ENCODE measurements at places on chromosomes 12 and 14. TPM values are rescaled to one million over a fixed set of nuclear protein-coding genes. Genes with fewer than 3 reads are reported as not detected.

DNA sequence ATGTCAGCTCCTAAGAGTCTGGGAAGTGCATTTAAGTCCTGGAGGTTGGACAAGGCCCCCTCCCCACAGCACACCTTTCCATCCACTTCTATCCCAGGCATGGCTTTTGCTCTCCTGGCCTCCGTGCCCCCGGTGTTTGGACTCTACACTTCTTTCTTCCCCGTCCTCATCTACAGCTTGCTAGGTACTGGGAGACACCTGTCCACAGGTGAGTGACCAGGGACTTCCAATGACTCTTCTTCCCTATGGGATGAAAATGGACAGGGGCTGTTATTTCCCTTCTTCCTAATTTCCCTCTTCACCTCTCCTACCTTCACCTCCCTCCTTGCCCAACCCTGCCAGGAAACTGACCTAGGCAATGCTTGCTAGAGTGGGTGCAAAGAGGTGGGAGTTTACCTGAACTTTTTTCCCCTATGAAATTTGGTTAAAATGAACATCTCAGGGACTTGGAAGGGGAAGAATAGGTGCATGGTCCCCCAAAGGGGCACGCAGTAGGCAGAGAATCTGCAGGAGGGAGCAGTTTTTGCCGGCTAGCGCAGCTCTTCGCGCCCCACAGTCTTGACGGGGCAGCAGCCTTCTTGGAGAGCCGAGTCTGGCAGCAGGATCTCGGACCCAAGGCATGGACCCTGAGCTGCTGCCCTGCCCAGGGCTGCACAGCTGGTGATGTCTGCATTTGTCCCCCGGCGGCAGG lies 9.2 kb downstream of the ARHGEF25 start:
- DNase-seq: no peak

GRCh38 chr12:12474931-12475795 lies 87.5 kb downstream of the DUSP16 start:
- no peak for DNase-seq
- H3K4me3 ChIP-seq: no peak overlapping the region
- H3K4me1 ChIP-seq: peaks cover 8% of the 10 kb centered on the region
- H3K27ac ChIP-seq: no peak overlapping the region
- H3K27me3 ChIP-seq: no peaks in the 10 kb centered on the region

Gene TBK1
- total RNA-seq: 23.0 TPM

Gene SMOC1
- 23.6 TPM for total RNA-seq

DNA sequence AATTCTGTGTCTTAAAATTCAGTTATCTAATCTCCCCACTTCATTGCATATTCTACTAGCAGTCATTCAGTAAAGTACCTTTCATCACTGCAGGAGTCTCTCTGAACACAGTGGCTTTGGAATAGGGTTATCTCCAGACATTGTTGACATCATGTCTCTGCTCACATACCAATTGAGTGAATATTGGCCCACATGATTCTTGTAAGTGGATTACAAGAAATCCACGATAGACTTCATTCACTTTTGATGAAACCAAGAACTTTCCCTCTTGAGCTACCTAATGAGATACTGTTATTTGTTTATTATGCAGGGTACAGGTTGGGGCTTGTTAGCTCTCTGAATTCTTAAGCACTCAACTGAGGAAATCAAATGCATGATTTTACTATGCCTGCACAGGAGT lies 284.9 kb downstream of the RAD51B start:
- peak overlapping the region; percentile 80 for H3K27ac ChIP-seq
- H3K36me3 ChIP-seq: peaks cover 4% of the 10 kb centered on the region
- no peak overlapping the region for H3K4me3 ChIP-seq

- no peak for DNase-seq
- peaks cover 6% of the 10 kb centered on the region for H3K4me1 ChIP-seq
- H3K36me3 ChIP-seq: peaks cover 42% of the 10 kb centered on the region
- H3K27me3 ChIP-seq: no peaks in the 10 kb centered on the region
- no peak overlapping the region for H3K27ac ChIP-seq
These were observed 71.4 kb downstream of the GNS start for GRCh38 chr12:64687816-64688215.

DNA sequence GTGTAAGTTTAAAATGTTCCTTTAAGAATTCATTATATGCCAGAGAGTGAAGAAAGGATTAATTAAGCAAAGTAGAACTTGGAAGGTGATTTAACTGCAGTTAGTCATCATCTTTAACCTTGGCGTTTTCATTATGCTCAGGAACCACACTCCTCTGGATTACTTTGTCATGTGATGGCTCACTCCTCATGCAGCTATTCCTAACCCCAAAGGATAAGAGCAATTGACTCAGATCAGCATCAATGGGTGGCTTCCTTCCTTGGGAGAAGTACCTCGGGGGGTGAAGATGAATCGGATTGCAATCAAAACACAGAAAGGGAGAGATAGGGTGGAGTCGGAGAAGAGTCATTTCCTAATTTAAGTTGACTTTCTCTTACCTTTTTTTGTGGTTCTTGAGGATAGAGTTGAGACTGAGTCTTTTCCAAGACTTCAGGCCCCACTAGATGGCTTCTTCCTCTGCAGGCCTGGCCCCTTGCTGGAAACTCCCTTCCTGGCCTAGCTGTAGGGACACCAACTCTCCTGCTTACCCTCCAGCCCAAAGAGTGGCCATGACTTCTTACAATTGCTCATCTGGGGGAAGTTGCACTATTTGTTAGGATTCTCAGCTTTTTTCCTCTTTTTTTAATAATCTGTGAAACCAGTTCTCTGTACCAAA lies 238.6 kb upstream of the DDHD1 start:
- no peaks in the 10 kb centered on the region for H3K36me3 ChIP-seq
- H3K27ac ChIP-seq: peak overlapping the region; percentile 79
- H3K4me1 ChIP-seq: peaks cover 23% of the 10 kb centered on the region
- no peak overlapping the region for H3K4me3 ChIP-seq

GRCh38 chr14:102235275-102235897 lies 69.6 kb downstream of the MOK start:
- no peaks in the 10 kb centered on the region for H3K27me3 ChIP-seq
- no peak overlapping the region for H3K4me3 ChIP-seq
- no peak overlapping the region for H3K27ac ChIP-seq
- peaks cover 4% of the 10 kb centered on the region for H3K36me3 ChIP-seq

DNA sequence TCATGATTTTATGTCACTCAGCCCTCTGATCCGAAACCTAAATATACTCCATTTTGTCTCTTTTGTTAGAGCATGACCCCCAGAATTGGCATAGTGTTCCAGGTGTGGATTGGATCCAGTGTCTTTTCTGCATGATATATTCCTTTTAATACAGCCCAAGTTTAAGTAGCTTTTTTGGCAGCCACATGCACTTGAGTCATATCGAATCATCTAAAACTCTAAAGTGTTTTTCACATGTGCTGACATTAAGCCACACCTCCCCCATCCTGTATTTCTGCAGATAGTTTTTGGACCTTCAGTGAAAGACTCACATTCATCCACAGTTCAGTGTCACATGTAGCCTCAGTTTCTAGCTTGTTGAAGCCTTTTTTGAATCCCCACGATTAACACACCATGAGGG lies 30.6 kb downstream of the BORCS5 start:
- peak; percentile 59 for DNase-seq
- peak overlapping the region; percentile 79 for H3K27ac ChIP-seq
- H3K4me1 ChIP-seq: peaks cover 8% of the 10 kb centered on the region
- H3K4me3 ChIP-seq: peak overlapping the region; percentile 27
- no peaks in the 10 kb centered on the region for H3K36me3 ChIP-seq

- H3K27me3 ChIP-seq: peaks cover 52% of the 10 kb centered on the region
- no peak for DNase-seq
- H3K4me1 ChIP-seq: no peaks in the 10 kb centered on the region
- no peaks in the 10 kb centered on the region for H3K36me3 ChIP-seq
- H3K27ac ChIP-seq: no peak overlapping the region
- no peak overlapping the region for H3K4me3 ChIP-seq
These were observed 233.3 kb downstream of the NEDD1 start for GRCh38 chr12:97140355-97140754.

GRCh38 chr14:75793806-75794205 lies 132.8 kb downstream of the TTLL5 start:
- no peak overlapping the region for H3K27ac ChIP-seq
- DNase-seq: peak; percentile 2
- no peak overlapping the region for H3K4me3 ChIP-seq
- H3K4me1 ChIP-seq: no peaks in the 10 kb centered on the region
- H3K36me3 ChIP-seq: peaks cover 18% of the 10 kb centered on the region

GRCh38 chr14:65476273-65476941 lies 63.9 kb downstream of the FUT8 start:
- H3K4me3 ChIP-seq: no peak overlapping the region
- no peaks in the 10 kb centered on the region for H3K36me3 ChIP-seq
- no peaks in the 10 kb centered on the region for H3K27me3 ChIP-seq
- no peaks in the 10 kb centered on the region for H3K4me1 ChIP-seq
- no peak for DNase-seq
- H3K27ac ChIP-seq: no peak overlapping the region
